ENCODE measurements at places on chromosomes 12 and 14. TPM values are rescaled to one million over a fixed set of nuclear protein-coding genes. Genes with fewer than 3 reads are reported as not detected.

Gene TAS2R42
- total RNA-seq, result not detected

DNA sequence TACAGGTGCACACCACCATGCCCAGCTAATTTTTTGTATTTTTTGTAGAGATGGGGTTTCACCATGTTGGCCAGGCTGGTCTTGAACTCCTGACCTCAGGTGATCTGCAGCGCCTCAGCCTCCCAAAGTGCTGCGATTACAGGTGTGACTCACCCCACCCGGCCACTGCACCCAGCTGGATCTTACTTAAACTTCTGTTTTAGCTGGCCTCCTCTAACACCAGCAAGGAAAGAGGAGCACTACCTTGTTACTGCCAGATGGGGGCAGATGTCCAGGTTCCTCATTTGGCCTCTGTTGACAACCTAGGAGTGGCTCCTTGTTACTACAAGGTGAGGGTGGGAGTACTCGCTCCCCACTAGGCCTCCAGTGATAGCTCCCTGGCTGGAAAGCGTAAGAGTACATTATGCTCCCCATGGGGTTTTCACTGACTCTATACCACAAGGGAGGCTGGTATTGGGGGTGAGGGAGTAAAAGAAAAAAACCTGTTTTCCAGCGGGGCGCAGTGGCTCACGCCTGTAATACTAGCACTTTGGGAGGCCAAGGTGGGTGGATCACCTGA, 13.2 kb upstream of the ARF6 start:
- peak; percentile 94 for DNase-seq
- H3K36me3 ChIP-seq, result no peaks in the 10 kb centered on the region
- H3K27me3 ChIP-seq, result no peaks in the 10 kb centered on the region
- no peak overlapping the region for H3K27ac ChIP-seq
- no peaks in the 10 kb centered on the region for H3K4me1 ChIP-seq

DNA sequence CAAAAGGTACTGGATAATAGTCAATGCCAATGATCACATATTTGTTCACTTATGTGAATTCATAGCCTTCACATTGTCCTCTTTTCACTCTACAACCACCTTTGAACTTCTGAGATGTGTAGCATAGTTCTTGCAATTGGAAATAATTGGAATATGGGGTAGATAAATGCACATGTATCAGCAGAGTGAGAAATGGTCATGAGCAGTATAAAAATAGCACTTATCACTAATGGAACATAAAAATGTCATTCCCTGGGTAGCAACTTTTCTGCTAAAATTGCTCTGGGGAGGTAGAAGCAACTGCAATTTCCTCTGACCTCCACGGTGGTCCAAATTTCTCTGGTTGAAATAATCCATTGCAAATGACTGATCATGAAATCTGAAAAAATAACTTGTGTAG, 1785.7 kb upstream of the FLRT2 start:
- H3K4me3 ChIP-seq, result no peak overlapping the region
- H3K27me3 ChIP-seq, result 0 out of 2 replicates have a peak, but pooled peaks cover 3% of the 10 kb centered on the region
- no peak overlapping the region for H3K27ac ChIP-seq

- no peaks in the 10 kb centered on the region for H3K27me3 ChIP-seq
- DNase-seq, result no peak
- peak within 1 kb of the TSS; percentile 49 for H3K4me3 ChIP-seq
- no peak within 1 kb of the TSS for H3K27ac ChIP-seq
- H3K4me1 ChIP-seq, result peaks cover 17% of the 10 kb centered on the region
Observed at GRCh38 chr12:49094160-49094974, at the start of gene DHH. Gene DHH (minus strand): TSS chr12:49094801. CDS start chr12:49094512, 289 bp downstream.

DNA sequence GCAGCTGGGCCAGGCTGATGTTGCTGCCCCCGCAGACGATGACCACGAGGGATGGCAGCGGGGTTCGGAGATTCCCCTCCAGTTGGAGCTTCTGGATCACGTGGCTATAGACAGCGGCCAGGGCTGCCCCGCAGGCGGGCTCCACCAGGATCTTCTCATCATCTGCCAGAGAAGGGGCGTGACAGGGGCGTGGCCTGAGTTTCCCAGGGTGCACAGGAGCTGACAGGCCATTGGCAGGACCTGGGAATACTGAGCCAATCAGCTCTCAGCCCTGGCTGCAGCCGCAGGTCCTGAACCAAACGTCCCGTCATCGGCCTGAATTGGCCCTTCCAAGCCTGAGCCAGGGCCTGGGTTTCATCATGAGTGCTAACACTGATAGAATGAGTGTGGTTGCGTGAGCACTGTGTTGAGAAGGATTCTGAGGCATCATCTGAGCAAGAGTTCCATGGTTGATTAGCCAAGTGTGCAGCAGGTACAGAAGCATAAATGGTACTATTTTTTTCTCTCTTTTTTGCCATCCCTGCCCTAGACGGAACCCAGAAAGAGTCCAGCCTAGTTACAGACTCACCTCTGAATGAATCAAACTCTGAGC, 10.6 kb downstream of the SDS start:
- H3K27me3 ChIP-seq, result no peaks in the 10 kb centered on the region
- peaks cover 2% of the 10 kb centered on the region for H3K36me3 ChIP-seq
- H3K4me3 ChIP-seq, result no peak overlapping the region
- H3K27ac ChIP-seq, result no peak overlapping the region

Gene DCN
- total RNA-seq, result 612 TPM

Gene PWP1
- total RNA-seq, result 37.4 TPM

Gene PSMA3
- 121 TPM for total RNA-seq

- DNase-seq, result no peak
- no peaks in the 10 kb centered on the region for H3K36me3 ChIP-seq
- no peaks in the 10 kb centered on the region for H3K4me1 ChIP-seq
- no peak overlapping the region for H3K4me3 ChIP-seq
- no peak overlapping the region for H3K27ac ChIP-seq
- H3K27me3 ChIP-seq, result no peaks in the 10 kb centered on the region
Observed at GRCh38 chr12:123531091-123531490, 2.4 kb downstream of the RILPL1 start.

DNA sequence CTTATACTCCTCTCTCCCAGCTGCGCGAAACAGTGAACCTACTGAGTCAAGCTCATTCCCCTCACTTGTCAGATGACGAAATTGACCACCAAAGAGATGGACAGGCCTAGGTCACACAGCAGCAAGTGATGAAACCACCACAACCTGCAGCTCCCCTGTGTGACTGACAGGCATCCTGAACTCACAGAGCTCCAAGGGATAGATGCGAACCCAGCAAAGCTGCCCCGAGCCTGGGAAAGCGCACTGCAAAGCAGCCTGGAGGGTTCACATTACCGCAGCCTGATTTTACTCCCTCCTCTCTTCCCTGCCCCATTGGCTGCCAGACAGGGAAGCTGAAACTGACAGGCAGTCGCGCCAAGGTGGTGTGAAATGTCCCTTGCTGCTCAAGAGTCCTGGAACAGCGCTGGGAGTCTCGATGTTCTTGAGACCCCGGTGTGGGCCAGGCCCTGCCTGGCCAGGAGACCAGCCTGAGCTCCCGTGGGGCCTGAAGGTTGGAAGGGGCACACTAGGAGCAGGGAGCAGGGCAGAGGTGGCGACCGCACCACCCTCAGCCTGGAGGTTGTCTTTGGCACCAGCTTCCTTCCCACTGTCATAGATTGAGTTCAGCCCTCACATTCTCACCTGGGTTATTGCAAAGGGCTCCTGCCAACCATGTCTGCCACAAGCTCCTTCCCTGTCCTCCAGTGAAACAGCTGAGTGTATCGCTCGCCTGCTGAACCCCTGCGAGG, 36.3 kb downstream of the SNRNP35 start:
- H3K27me3 ChIP-seq, result no peaks in the 10 kb centered on the region
- no peak overlapping the region for H3K27ac ChIP-seq
- H3K36me3 ChIP-seq, result no peaks in the 10 kb centered on the region
- no peak for DNase-seq

GRCh38 chr12:96701856-96702255, 205.2 kb upstream of the NEDD1 start:
- H3K4me1 ChIP-seq, result no peaks in the 10 kb centered on the region
- no peak for DNase-seq
- no peak overlapping the region for H3K27ac ChIP-seq

- no peak overlapping the region for H3K27ac ChIP-seq
- DNase-seq, result no peak
- H3K27me3 ChIP-seq, result no peaks in the 10 kb centered on the region
- no peaks in the 10 kb centered on the region for H3K4me1 ChIP-seq
- no peak overlapping the region for H3K4me3 ChIP-seq
Observed at GRCh38 chr12:10175846-10176636, 2.8 kb upstream of the TMEM52B start.

Gene ADAMTS20
- not detected for total RNA-seq

Gene GALNT16
- total RNA-seq, result not detected

Gene FKBP11
- 29.8 TPM for total RNA-seq

- H3K27me3 ChIP-seq, result no peaks in the 10 kb centered on the region
- DNase-seq, result no peak
- peaks cover 22% of the 10 kb centered on the region for H3K4me1 ChIP-seq
- H3K4me3 ChIP-seq, result no peak overlapping the region
- H3K36me3 ChIP-seq, result peaks cover 9% of the 10 kb centered on the region
- peak overlapping the region; percentile 48 for H3K27ac ChIP-seq
Observed at GRCh38 chr14:60931218-60931617, 49.7 kb downstream of the TRMT5 start.

DNA sequence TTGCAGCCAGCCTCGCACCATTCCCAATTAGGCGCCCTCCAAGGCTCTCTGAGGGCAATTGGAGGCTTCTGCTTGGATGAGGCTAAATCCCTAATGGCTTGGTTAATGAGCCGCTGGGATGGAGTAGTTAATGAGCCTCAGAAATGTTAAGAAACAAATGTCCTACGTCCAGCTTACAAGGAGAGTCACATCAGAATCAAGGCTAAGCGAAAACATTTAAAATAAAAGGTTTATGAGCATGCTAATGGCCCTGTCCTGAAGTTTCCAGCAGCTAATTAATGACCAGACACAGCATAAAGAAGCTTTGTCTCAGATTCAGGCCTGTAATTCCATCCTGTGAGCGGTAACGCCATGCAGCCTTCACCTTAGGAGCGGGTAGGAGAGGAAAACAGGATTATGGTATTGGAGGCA, 200.7 kb upstream of the BCL2L14 start:
- H3K27me3 ChIP-seq, result no peaks in the 10 kb centered on the region
- no peak overlapping the region for H3K27ac ChIP-seq
- no peaks in the 10 kb centered on the region for H3K36me3 ChIP-seq

DNA sequence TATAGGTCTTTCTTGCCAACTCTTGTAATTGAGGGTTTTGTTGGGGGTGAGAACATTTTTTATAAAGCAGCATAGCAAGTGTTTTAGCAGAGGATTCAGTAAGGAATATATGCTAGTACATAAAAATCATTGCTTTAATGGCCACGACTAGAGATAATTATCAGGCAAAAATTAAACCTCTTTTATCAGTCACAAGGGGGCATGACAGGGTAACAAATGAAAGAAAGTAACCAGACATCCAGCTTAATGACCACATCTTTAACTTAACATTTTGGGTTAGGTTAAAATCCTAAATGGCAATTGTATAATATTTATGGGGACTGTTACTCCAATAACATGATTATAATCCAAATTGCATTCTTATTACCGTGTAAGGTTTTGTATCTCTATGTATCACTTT, 119.6 kb downstream of the LRRIQ1 start:
- DNase-seq, result peak; percentile 48
- no peaks in the 10 kb centered on the region for H3K27me3 ChIP-seq
- no peak overlapping the region for H3K27ac ChIP-seq
- no peaks in the 10 kb centered on the region for H3K4me1 ChIP-seq

- peaks cover 34% of the 10 kb centered on the region for H3K4me1 ChIP-seq
- H3K36me3 ChIP-seq, result peaks cover 10% of the 10 kb centered on the region
- no peak overlapping the region for H3K4me3 ChIP-seq
- no peak overlapping the region for H3K27ac ChIP-seq
- H3K27me3 ChIP-seq, result no peaks in the 10 kb centered on the region
Observed at GRCh38 chr12:111777345-111778045, 10.8 kb downstream of the ALDH2 start.

- H3K4me3 ChIP-seq, result no peak overlapping the region
- H3K27me3 ChIP-seq, result no peaks in the 10 kb centered on the region
- no peaks in the 10 kb centered on the region for H3K36me3 ChIP-seq
- no peak overlapping the region for H3K27ac ChIP-seq
Observed at GRCh38 chr12:22562036-22563028, 18.0 kb upstream of the C2CD5 start.

Gene ANG
- total RNA-seq, result 0.32 TPM

Gene FAM90A1
- not detected for total RNA-seq

- peaks cover 24% of the 10 kb centered on the region for H3K36me3 ChIP-seq
- H3K4me1 ChIP-seq, result peaks cover 11% of the 10 kb centered on the region
- no peaks in the 10 kb centered on the region for H3K27me3 ChIP-seq
- DNase-seq, result no peak
- no peak overlapping the region for H3K27ac ChIP-seq
Observed at GRCh38 chr12:56321027-56321426, 5.2 kb upstream of the CNPY2 start.

DNA sequence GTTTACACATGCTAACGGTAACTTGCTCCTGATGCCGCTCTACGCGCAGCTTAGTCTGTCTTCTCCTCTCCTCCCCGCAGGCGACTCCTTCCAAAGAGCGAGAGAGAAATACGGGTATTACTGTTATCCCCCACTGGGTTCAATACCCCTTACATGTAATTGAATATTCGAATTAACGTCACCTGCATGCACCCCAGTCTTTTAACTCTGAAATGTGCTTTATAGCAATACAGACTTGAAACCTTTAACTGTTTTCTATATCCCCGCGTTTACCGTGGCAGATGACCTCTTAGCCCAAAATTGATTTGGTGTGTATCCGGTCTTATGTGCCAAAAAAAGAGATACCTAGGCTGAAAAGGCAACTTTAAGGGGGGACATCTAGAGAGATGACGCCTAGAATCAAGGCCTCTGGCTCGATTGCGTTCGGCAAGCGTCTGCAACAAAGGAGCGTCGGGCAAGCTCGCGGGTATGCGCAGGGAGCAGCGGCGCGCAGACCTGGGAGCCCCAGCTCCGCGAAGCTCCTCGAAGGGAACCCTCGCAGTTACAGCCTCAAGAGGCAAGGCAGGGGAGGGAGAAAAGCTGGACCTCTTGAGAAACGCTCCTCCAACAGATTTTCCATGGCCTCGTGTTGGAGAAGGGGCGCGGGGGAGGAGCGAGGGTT, 6.8 kb upstream of the FOXG1 start:
- H3K4me3 ChIP-seq, result no peak overlapping the region
- no peak overlapping the region for H3K27ac ChIP-seq
- no peaks in the 10 kb centered on the region for H3K4me1 ChIP-seq
- H3K27me3 ChIP-seq, result no peaks in the 10 kb centered on the region

GRCh38 chr12:131816495-131816894, 11.7 kb upstream of the MMP17 start:
- no peaks in the 10 kb centered on the region for H3K4me1 ChIP-seq
- no peaks in the 10 kb centered on the region for H3K27me3 ChIP-seq
- no peaks in the 10 kb centered on the region for H3K36me3 ChIP-seq
- H3K27ac ChIP-seq, result no peak overlapping the region

- no peaks in the 10 kb centered on the region for H3K4me1 ChIP-seq
- no peak overlapping the region for H3K4me3 ChIP-seq
- no peaks in the 10 kb centered on the region for H3K36me3 ChIP-seq
- no peak for DNase-seq
- H3K27me3 ChIP-seq, result no peaks in the 10 kb centered on the region
- H3K27ac ChIP-seq, result no peak overlapping the region
Observed at GRCh38 chr12:30188602-30189326, 405.0 kb upstream of the TMTC1 start.

- H3K4me1 ChIP-seq, result no peaks in the 10 kb centered on the region
- H3K27me3 ChIP-seq, result no peaks in the 10 kb centered on the region
- no peak overlapping the region for H3K4me3 ChIP-seq
- DNase-seq, result no peak
Observed at GRCh38 chr12:2487278-2487677, 307.5 kb upstream of the FKBP4 start.

Gene NGB
- total RNA-seq, result not detected

Gene RNASE3
- not detected for total RNA-seq

- H3K27ac ChIP-seq, result no peak overlapping the region
- no peak overlapping the region for H3K4me3 ChIP-seq
Observed at GRCh38 chr12:49578471-49579112, 10.7 kb upstream of the MCRS1 start.

Gene NDRG2
- not detected for total RNA-seq

Gene RAPGEF3
- total RNA-seq, result 11.9 TPM

Gene CLEC4A
- total RNA-seq, result 1.4 TPM

Gene AGAP2
- 12.0 TPM for total RNA-seq

Gene MUCL1
- not detected for total RNA-seq

Data from Karpas-422 (cell line).